Effector CD8-positive, alpha-beta T cell (primary cell): ENCODE measurements at places on chromosomes 1 and 21.

- DNase-seq, result no peak
These were observed 16.5 kb upstream of the KIAA1614 start for GRCh38 chr1:180896161-180896560.

DNA sequence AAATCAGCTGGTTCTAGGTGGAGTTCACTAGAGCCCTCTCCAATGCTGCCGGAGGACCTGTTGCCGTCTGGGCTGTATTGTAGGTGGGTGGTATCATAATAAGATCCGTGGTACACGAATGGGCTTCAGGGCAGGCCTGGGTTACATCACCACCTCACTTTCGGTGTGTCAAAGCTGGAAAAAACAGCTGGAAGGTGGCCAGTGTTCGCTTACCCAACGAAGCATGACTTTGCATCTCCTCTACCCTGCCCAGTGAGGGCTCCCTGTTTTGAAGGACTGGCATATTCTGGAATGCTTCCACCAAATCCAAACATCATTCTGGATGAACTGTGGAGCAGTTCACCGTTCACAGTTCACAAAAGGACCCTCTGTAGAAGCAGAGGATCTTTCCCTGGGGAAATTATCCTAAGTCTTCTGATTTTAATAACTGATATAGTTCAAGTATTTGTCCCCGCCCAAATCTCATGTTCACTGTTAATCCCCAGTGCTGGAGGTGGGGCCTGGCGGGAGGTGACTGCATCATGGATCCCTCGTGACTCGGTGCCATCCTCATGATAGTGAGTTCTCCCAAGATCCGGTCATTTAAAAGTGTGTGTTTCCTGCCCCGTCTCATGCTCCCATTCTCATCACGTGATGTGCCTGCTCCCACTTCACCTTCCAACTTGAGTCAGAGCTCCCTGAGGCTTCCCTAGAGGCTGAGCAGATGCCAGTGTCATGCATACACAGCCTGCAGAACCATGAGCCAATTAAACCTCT lies 429.0 kb downstream of the KIF26B start:
- no peak for DNase-seq

DNA sequence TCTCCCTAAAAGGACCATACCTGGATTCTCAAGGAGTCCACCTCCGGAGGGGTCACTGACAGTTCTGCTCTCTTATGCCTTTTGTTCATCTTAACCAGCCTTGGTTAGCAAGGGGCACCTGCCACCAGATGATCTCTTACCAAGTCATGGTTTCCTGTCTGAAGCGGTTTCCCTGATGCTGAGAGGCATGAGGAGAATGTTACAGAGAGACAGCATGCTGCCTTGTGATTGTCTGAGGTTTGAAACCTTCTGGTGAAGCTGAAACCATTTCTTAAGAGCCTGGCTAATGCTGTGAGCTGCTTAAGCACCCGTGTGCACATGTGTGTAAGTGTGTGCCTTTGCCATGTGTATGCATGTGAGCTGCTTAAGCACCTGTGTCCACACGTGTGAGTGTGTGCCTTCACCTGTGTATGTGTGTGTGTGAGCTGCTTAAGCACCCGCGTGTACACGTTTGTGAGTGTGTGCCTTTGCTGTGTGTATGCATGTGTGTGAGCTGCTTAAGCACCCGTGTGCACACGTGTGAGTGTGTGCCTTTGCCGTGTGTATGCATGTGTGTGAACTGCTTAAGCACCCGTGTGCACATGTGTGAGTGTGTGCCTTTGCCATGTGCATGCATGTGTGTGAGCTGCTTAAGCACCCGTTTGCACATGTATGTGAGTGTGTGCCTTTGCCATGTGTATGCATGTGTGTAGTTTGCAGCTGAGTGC lies 136.4 kb upstream of the COL6A1 start:
- no peak for DNase-seq

- no peak for DNase-seq
These were observed 320.9 kb downstream of the ASTN1 start for GRCh38 chr1:176843352-176844297.

DNA sequence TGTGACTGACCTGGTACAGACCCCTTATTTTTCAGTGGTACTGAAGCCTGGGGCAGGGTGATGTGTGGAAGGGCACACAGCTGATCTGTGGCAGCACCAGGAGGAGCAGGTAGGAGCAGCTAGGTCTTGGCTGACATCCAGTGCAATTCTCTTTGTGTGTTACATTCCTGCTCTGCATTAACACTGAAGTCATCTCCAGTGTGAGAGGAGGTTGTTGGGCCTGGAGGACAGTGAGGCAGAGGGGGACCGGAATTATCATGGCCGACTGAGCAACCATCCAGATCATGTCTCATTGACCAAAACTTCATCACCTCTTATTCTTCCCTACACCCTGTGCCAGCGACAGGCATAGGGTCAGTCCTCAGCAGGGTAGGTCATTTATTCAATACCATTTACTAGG lies 1.5 kb downstream of the SLAMF8 start:
- no peak for DNase-seq

DNA sequence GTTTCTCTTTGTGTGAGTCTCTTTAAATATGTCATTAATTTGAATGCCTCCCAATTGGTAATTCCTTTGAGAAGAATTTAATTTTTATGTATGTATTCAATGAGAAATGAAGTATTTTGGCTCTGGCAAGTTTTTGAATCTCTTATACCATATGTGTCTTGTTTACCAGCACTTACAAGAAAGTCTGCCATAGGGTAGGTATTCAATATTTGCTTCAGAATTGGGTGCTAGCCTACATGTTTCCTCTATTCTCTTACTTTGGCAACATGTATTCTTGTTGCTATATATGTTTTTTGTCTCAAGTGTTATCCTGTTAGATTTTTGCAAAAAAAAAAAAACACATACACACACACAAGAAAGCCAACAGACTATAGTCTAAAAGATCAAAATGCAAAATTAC lies 350.5 kb upstream of the PRMT6 start:
- DNase-seq, result no peak

GRCh38 chr1:194298007-194298598 lies 1111.7 kb upstream of the B3GALT2 start:
- DNase-seq, result no peak

DNA sequence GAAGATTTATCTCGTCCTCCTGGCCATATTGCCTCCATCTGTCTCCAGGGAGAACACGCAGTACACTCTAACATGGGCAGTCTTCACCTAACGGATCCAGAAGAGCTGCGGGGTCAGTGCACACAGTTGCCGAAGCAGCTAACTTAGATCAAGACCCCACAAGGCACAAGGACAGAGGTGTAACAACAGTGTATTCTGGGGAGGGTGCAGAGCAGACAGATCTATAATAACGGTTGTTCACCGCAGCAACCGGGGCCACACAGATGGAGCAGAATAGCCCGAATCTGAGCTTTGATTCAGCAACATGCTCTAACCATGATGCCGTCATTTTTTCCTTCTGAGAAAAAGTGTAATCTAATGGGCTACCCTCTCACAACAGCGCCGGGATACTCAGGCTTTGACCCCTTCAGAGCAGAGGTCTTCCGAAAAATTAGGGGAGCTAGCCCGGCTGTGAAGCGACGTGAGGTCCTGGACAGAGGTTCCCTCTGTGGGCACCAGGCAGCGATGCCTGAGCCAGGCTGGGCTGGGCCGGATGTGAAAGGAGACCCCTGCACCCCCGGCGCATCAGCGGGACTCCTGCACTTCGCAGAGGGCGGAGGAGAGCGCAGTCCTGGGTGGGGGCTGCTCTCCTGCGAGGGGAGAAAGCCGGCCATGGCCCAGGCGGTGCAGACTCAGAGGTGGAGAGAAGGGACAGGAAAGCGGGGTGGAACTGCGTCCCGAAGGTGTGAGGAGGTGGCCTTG lies 57.5 kb downstream of the BCL9 start:
- DNase-seq, result peak; percentile 28

DNA sequence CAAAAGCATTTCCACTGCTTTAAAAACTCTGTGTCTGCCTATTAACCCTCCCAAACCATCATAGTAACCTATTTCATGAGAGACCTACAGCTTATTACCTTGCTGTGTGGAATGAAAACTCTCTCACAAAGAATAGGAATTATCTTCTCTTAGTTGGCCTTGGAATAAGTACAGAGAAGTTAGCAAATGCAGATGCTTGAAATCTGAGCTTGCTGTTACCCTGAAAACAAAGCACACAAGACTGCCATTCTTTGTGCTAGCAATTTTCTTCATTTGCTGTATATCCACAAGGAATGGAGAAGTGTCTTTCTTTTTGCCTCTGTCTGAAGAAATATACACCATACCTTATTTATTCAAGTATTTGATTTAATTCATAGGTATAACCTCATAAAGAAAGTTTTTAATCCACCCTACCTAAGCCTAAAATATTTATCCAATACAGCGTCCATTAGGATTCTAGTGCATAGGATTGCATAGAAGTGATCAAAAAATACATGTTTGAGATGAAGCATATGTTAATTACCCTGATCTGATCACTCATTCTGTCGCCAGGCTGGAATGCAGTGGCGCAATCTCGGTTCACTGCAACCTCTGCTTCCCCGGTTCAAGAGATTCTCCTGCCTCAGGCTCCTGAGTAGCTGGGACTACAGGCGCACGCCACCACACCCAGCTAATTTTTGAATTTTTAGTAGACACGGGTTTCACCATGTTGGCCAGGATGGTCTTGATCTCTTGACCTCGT lies 451.1 kb downstream of the LTN1 start:
- no peak for DNase-seq

- no peak for DNase-seq
These were observed 60.3 kb upstream of the GRHL3 start for GRCh38 chr1:24258735-24259424.

DNA sequence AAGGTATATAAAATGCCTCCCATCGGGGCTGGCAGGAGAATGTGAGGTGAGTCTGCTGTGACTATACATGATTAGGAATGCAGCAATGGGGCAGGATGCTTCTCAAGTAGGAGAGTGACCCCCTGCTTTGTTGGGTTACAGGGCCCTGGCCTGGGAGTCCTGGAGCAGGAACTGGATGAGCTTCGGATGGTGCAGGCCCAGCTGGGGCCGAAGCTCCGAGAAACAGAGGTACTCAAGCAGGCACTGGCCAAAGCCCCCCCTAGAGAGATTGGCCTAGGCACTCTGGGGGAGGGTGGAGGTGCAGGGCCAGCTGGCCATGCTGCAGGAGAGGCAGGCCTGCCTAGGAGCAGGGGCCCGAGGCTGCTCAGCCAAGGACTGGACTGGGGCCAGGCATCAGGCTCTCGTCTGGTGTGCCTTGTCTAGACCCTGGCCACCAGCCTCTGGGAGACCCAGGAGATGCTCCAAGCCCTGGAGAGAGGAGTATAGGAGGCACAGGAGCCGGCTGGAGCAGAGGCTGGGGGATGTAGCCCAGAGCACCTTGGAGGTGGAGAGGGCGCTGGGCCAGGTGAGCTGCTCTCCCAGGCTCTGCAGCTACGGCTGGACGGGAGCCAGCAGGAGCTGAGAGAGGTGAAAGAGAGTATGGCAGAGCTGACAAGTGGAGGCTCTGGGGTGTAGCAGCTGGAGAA lies 32.8 kb upstream of the PKP1 start:
- no peak for DNase-seq

DNA sequence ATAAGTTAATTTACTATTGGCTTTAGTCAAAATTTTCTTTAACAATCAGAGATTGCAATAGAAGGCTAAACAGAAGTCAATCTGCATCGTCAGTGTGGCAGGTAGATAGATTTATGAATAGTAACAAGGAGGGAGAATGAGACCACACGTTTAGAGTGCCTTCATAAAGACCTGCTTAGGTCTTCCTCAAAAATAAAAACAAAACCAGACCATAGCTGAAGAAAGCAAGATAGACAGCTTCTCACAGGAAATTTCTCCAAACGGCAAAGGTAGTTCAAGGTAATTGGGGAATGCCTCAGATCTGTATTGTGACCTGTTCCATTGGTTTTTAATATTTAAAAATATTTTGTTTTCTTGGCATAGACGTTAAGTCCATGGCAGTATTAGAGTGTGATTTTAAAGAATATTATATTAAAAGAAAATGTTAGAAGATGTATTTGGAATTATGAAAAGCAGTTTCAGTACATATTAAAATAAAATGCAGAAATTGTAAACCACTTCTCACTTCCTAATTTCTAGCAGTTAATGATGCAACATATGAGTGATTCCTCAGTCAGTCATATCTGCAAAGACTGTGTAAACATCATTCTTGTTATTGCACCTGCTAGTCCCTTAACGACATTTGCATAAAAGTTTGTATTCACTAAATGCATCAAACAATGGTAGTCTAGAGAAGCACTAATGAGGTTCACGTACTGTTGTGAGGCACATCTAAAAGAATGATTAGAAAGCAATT lies 278.0 kb downstream of the HLX start:
- DNase-seq, result no peak

DNA sequence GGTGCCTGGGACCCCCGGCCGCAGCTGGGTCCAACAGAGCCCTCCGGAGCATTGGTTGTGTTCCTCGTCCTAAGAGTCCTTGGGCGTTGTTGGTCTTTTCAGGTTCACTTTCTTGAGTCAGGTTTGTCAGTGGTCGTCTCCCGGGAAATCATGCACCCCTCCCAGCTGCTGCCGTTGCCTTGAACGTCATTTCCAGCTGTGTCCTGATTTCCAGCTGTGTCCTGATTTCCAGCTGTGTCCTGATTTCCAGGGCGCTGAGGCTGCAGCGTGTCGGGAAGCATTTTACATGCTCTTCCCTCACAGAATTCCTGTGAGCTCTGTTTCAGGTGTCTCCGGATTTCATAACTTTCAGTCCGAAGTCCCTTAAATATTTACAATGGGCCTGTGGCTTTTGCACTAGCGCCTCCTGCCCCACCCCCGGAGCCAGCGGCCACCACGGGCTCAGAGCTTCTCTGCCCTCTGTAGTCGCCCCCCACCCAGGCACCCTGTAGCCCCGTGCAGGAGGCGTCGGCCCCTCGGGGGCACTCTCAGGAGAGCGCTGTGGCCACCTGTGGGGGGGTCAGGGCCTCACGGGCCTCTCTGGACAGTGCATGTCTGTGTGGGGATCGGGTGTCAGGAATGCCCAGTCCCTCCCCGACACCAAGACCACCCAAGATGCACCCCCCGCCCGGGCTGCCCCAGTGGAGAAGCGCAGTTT lies 66.7 kb downstream of the COL18A1 start:
- DNase-seq, result no peak

- no peak for DNase-seq
These were observed 136.8 kb upstream of the IGSF21 start for GRCh38 chr1:17970757-17971156.

DNA sequence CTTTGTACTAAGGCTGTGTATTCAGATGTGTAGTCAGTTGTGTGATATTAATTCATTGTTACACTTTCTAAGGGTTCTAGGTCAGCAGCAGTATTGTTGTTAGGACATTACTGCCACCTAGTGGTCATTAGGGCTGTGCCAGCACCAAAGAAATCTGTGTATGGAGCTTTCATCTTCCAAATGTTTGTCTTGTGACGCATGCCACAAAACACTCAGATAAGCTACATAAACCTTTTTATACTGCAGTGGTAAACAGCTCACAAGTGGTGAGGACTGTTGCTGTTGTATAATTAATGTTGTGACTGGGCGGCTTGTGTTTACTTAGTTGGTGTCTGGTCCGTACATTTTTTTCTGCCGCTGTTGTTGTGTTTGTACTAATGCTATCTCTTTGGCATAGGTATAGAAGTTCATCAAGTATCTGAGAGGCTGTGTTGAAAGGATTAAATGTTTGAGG lies 51.7 kb downstream of the S1PR1 start:
- peak; percentile 35 for DNase-seq
